ENCODE measurements at places on chromosomes 16 and 17. TPM values are rescaled to one million over a fixed set of nuclear protein-coding genes. Genes with fewer than 3 reads are reported as not detected.

GRCh38 chr16:89869911-89870310, 3.5 kb upstream of the TCF25 start:
- DNase-seq: no peak

GRCh38 chr16:54720259-54720658, 210.4 kb upstream of the IRX5 start:
- no peak for DNase-seq

The ITGB4 gene
- total RNA-seq: 0.17 TPM

- peak; percentile 74 for DNase-seq
These were observed 18.6 kb downstream of the FOXN1 start for GRCh38 chr17:28524476-28525424.

GRCh38 chr16:89174877-89175276, 3.3 kb downstream of the CDH15 start:
- DNase-seq: peak; percentile 22

DNA sequence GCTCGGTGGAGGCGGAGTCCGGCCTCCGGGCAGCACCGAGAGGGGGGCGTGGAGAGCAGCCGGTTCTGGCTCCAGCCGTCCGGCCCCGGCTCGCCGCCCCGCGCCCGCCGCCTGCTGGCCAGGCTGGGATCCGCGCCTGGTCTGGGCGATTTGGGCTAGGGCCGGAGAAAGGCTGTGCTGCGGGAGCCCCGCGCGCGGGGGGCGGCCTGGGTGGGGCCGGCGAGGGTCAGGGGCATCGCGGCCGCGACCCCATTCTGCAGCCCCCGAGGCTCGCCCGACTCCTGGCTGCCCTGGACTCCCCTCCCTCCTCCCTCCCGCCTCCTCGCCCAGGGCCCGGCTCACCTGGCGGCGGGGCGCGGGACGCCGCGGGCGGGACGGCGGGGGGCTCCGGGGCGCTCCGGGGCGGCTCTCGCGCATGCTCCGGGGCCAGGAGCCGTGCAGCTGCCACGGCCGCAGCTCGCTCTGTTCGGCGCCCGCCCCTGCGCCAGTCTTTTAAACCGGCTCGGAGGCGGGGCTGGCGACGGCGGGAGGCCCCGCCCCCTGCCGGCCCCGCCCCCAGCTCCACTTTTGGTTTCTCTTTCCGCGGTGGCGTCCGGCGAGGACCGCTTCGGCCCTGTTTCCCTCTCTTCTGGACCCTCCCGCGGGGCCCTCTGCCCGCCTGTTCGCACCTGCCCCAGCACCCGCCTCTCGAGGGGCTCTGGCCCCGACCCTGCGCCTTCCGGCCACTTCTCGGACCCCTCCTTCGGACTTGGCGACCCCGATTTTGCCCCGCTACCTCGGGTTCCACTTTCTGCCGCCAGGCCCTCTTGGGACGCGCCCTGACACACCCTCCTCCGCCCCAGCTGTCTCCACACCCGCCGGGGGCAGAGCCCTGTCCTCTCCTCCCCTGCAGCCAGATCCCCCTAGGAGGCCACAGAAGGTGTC, at the start of gene SOCS1:
Gene SOCS1, minus strand, starts transcription at position 468 of the 924 bp plus-strand sequence. CDS start 726 bp downstream, outside the sequence.
- DNase-seq: peak; percentile 89

DNA sequence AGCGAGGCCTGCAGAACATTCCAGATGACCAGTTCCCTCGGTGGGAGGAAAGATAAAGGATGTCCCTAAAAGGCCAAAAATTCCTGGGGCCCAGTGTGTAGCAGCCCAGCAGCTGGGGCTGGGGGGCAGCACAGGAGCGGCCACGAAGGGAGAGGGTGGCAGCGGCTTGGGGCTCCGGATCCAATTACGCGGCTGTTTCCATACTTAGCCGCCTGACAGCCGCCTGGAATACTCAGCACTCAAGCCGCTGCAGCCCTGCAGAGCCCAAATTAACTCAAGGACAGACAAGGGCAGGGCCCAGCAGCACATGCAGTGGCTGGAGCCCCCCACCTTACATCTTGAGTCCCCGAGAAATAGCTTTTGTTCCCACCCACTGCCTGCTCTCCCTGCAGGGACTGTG, 1.3 kb downstream of the SRL start:
- no peak for DNase-seq

DNA sequence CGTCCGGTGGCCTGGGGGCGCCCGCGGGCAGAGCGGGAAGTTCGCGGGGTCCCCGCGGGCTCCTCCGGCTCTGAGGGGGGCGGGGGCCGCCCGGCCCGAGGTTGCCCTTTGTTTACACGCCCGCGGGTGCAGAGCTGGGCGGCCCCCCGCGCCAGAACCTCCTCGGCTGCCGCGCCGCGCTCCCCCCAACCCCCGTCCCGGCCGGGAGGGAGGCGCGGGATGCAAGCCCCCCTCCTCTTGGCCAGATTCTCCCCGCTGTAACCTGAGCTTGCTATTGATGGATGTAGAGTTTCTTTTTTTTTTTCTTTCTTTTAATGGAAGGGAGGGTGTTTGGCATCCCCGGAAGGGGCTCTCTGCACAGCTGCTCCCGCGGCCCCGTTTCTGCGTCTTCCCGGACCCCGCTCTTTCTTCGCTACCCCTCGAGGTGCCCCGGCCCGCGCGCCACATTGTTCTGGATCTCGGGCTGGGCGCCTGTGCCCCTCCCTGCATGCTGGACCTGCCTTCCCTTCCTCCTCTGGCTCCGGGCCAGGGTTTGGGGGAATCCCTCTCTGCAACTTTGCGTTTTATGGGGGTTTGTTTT, 646 bp downstream of the CBX2 start:
- no peak for DNase-seq

DNA sequence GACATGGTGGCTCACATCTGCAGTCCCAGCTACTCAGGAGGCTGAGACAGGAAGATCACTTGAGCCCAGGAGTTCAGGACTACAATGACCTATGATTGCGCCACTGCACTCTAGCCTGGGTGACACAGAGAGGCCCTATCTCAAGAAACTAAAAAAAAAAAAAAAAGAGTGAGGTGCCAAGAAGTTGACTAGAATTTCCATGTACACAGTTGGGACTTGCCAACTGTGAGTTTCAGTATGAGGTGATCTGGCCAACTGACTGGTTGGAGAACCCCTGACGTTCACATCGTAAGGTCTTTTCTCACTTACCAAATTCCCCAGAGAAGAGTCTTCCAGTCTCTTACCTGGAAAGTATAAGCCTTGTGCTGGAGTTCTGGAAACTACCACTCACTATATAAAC, 3.1 kb upstream of the MED11 start:
- no peak for DNase-seq

DNA sequence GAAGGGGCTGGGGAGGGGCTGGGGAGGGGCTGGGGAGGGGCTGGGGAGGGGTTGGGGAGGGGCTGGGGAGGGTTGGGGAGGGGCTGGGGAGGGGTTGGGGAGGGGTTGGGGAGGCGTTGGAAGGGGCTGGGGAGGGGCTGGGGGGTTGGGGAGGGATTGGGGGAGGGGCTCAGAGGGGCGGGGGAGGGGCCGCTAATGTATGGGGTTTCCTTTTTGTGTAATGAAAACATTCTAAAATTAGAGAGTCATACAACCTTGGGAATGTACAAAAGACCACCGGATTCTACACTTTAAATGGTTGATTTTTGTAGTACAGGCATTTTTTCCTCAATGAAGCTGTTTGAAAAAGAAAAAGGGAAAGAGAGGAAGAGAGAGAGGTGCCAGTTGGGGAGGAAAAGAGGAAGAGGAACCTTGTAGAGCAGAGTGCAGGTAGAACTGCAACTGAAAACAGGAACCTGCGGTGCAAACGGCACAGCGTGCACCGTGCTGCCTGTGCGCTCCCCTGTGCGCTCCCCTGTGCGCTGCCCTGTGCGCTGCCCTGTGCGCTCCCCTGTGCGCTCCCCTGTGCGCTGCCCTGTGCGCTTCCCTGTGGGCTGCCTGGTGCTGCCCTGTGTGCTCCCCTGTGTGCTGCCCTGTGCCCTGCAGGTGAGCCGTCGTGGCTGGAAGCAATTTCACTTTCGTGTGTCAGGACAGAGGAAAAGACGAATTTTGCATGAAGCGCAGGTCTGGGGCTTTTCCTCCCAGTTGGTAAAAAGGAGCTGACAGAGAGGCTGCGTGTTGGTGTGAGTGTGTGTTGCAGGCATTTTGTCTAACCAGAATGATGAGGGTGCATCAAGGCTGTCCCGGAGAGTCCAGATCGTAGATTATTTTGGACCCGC, 40.8 kb downstream of the METRNL start:
- DNase-seq: no peak

DNA sequence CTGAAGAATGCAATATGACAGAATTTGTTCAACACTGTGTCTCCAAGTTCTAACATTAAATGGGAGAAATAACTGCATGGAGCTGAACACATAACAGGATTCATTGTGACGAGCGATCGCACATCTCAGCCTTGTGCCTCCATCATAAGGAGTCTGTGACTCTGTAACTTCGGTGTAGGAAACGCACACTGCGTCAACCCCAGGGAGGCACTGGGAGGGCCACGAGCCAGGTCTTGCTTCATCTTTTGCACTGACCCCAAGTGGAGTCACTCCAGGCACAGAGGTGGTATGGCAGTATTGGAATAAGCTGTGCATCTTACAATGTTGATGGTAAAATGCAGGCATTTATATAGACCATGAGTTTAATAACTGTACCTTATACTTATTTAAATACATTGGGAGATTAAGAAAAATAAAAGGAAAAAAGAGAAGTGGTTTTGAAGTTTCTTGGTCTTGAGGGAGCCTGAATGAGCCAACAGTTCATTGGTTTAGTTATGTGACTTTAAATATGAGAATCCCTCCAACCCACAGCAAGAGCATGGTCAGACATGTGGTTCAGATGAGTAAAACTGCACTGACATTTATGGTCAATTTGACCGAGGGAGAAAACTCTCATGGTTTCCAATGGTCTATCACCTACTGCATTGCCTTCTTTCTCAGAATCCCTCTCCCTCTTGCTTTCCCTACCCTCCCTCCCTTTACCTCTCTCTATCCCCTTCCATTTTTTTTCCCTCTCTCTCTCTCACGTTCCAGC, 5.7 kb upstream of the PMP22 start:
- DNase-seq: no peak

DNA sequence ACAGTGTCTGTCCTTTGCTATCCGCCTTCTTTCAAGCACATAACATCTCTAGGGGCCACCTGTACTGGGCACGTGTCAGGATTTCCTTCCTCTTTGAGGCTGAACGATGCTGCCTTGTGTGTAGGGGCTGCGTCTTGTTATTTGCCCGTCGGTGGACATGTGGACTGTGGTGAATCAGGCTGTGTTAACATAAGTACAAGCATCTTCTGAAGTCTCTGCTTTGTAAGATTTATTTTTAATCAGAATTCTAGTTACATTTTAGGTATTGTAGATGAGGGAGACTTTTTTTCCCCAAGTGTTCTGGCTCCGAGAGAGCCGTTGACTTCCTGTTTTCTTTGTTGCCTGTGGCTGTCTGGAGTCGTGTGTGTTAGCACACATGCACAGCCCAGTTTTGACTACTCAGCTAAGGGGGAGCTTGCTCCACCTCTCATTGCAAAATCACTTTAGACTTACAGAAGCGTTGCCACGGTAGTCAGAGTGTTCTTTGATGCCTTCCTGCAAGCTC, 26.1 kb downstream of the SPG7 start:
- peak; percentile 54 for DNase-seq

The CAMTA2 gene
- 8.5 TPM for total RNA-seq

DNA sequence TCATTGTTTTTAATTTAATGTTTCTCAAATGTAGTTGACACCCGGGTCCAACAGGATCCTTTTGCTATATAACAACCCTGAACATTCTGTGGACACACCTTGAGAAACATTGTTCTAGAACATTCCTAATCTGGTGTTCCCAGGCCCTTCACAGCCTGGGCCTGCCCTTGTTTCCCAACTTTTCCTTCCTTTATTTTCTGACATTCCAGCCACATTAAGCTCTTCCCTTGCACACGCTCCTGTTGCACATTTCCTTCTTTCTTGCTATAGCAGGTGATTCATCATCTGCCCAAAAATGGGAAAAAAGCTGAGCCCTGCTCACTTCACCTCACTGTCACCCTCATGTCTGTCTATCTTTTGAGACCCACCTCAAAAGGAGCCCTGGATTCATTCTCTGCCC, 67.9 kb upstream of the MARCHF10 start:
- DNase-seq: peak; percentile 37

- no peak for DNase-seq
These were observed 32.7 kb upstream of the NAT9 start for GRCh38 chr17:74808714-74809430.

- peak; percentile 8 for DNase-seq
These were observed 188.0 kb downstream of the CDH11 start for GRCh38 chr16:64933885-64934284.

The NPIPA1 gene
- total RNA-seq: 140 TPM

GRCh38 chr16:18834864-18835263, 33.5 kb upstream of the ARL6IP1 start:
- no peak for DNase-seq

The KRT31 gene
- not detected for total RNA-seq

Measured in fibroblast of lung (primary cell).